Spinal cord (tissue), 10 donors: ENCODE measurements at places on chromosomes 2 and 18.

- DNase-seq = no peak
Observed at GRCh38 chr2:5203134-5203755, 488.9 kb upstream of the SOX11 start.

GRCh38 chr2:174333372-174334277, 1.1 kb upstream of the SP9 start:
- peak; percentile 40 for DNase-seq

DNA sequence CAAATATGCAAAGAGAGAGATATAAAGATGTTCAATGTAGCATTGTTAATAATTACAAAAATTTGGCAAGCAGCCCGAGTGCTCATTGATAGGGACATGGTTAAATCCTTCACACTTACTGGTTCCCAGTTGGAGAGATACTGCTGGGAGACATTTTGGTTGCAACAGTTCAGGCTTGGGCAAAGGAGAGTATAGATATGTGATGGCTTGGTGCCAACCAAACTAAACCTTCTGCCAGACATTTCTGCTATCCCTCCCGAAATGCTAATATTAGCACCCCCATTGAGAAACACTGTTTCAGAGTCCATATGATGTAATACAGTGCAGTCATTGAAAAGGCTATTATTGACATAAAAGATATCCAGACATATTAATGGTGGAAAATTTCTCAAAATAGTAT, 11.5 kb downstream of the GEN1 start:
- DNase-seq = no peak

DNA sequence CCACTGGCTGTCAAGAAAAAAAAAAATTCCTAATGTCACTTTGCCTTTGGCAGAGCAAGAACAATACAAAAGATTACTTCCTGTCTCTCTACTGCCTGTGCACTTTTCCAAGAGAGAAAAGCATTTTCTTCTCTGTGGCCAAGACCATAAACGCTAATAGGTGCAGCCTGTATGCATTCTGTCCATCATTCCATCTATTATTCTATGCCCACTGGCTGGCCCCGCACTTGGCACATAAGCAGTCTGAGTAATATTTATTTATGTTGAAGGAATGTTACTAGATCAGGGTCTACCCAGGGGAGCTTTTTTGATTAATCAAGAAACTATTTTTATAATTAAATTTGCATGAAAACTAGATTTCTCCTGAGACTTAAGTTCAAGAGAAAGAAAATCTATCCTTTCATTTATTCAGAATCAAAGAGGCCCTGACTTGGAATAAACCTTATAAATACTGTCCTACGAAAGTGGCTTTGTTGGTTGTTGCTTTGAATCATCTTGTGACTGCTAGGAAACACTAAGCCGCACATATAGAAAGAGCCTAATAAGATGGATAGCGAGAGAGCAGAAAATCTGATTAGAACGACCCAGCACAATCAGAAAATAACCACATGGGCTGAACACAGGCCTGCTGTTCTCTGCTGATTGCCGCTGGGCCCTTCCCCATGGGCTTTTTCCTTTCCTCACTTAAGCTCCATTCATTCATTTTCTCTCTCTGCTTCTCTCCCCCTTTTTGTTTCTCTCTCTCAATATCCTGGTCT, 59.4 kb downstream of the MMADHC start:
- DNase-seq = no peak

- no peak for DNase-seq
Observed at GRCh38 chr2:234491897-234492296, 5.0 kb downstream of the ARL4C start.

GRCh38 chr2:17933256-17933655, 54.8 kb downstream of the KCNS3 start:
- no peak for DNase-seq

DNA sequence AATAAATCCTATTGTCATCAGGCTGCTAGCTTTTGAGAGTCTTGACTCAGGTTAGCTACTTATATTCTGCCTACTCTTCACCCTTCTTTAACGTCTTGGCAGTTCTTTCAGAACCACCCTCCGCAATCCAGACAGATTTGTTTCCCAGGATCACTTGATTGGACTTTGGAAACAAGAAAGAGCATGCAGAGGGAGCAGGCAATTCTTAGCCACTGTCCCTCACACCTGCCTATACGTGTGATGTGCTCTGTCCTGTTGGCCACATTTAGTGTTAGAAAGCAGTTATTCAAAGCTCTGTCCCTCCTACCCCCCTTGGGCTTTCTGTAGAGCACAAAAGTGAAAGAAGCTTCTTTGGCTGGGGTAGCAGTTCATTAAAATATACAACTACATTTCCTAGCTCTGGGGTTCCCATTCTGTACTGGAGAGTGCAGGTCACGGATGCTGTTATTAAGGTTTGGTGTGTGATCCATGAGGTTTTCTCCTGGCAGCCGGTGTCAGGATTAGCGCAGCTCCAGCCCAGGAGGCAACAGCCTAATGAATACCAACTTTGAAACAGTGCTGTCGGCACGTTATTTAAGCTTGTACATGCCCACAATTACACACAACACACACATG, 6.3 kb downstream of the FZD5 start:
- DNase-seq = no peak

- no peak for DNase-seq
Observed at GRCh38 chr2:44686561-44686960, 254.9 kb upstream of the SIX3 start.

DNA sequence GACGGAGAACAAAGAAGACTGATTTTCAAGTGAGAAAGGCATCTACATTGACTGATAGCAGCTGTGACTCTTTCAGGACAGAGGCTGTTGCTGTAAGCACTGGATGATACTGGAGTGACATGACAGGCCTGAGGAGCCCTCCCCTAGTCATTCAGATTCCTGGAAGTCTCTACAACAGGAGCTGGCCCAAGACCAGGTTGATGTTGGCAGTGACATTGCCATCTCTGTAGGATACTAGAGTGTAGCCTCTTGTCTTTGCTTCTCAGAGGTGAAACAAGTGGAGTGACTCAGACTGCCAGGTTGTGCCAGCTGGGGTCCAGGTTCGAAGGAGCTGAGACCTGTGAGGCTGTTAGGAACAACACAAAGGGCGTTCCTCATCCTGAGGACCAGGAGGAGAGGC, 44.7 kb upstream of the SH3RF3 start:
- no peak for DNase-seq

DNA sequence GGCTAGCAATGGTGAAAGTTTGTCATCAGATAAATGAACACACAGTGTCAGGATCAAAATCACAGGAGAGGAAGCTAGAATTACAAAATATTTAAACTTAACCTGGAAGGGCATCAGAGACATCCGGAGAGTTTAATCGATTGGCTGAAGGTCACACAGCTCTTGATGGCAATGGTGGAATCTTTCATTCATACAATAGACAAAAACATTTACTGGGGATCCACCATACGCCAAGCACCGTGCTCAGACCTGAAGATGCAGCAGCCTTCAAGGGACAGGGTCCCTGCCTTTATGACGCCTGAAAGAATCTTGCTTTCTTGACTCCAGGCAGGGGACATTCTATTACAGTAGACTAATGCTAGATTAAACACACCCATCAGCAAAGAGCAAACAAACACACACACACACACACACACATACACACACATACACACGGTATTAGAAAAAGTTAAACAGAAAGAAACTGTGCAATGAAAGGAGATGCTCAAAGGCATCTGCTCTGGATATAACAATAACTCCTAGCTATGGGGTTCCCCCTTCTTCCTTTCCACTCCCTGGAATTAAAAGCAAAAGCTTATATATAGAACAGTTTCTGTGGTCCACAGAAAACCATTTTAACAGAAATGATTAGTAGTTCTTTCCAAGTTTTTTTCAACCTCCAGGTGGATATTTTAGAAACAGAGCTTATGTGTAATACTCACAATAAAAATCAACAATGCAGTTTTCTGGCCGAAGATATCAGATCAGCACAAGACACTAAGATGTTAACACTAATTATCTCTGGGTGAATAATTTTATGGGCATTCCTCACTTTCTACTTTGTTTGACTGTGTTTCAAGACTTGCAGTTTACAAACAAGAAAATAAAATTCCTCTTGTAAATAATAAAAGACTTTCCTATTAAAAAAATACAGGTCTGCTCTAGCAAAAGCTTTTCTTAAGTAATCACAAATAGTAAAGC, 151.7 kb downstream of the ANKRD44 start:
- DNase-seq = peak; percentile 12

DNA sequence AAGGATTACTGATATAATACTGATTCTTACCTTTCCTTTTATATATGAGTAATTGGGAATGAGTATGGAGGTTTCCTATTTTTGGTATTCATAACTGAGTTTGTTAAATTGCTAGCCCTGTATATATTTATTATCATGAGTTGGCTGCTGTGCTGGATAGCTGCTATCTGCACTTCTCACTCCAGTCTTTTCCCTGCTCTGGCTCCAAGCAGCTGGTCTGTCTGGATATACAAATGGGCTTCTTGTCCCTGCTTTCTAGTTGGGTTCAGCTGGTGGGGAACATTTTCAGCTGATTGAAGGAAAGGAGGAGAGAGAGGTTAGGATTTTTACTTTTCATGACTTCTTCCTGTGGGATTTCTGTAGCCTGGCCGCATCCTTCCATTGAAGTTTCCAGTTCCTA, 41.2 kb downstream of the AGFG1 start:
- DNase-seq = peak; percentile 11
